ENCODE measurements at places on chromosomes 2 and 18.
A peak's percentile ranks its signal among the peaks of the same experiment; 100 is the strongest.

GRCh38 chr2:650343-651310 lies 26.6 kb downstream of the TMEM18 start:
- DNase-seq, result peak; percentile 87

- no peak for DNase-seq
Measured at GRCh38 chr2:43121580-43122314, 104.7 kb downstream of the ZFP36L2 start.

DNA sequence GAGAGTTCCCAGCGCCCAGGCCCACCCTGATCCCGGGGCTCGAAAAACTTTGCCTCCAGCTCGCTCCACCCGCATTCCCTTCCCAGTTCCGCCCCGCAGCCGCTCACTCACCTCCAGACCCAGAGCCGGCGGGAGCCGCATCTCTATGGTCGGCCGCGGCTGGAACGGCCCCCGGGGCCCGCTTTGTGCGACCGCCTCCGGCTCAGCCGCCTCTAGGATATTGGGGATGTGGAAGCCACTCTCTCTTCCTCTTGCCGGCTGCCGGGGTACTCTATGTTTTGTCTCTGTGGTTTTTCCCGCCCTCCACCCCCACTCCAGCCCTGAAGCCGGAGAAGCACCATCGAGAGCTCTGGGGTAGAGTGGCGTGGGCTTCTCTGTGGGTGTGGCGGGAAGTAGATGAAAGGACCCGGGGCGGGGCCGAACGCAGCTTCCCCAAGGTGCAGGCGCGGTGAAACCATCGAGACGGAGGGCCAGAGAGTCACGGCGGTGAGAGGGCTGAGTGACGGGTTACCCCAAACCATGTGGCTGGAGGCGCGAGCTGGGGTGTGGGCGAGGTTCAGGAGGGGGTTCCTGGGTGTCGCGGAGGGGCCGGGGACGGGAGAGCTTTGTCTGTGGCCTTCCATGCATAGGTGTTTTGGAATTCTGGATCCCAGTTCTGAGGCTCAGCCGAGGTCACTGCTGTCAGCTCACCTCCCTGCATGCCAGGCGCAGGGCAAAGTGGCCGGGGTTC lies at the start of the genes BCS1L and ZNF142:
BCS1L (plus strand) TSS at position 426 of the 730 bp plus-strand sequence. CDS start 1,305 bp downstream, outside the sequence.
ZNF142 (minus strand) TSS at position 366 of the 730 bp plus-strand sequence. CDS start 3,194 bp downstream, outside the sequence.
- peak; percentile 72 for DNase-seq

DNA sequence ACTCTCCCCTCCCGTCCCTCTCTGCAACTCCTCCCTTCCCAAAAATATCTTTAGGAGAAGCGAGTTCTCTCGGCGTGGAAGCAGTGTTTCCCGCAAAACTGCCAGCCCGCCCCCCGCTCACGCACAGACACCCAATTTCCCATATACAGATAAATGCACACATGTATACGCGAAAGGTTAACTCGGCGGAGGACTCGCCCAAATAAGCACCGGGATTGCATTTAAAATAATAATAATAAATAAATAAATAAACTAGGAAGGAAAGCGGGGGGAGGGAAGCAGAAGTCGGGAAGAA lies 70.0 kb upstream of the PSMD14 start:
- DNase-seq, result no peak

- DNase-seq, result no peak
Measured at GRCh38 chr2:233458031-233458610, 103.8 kb downstream of the DGKD start.

DNA sequence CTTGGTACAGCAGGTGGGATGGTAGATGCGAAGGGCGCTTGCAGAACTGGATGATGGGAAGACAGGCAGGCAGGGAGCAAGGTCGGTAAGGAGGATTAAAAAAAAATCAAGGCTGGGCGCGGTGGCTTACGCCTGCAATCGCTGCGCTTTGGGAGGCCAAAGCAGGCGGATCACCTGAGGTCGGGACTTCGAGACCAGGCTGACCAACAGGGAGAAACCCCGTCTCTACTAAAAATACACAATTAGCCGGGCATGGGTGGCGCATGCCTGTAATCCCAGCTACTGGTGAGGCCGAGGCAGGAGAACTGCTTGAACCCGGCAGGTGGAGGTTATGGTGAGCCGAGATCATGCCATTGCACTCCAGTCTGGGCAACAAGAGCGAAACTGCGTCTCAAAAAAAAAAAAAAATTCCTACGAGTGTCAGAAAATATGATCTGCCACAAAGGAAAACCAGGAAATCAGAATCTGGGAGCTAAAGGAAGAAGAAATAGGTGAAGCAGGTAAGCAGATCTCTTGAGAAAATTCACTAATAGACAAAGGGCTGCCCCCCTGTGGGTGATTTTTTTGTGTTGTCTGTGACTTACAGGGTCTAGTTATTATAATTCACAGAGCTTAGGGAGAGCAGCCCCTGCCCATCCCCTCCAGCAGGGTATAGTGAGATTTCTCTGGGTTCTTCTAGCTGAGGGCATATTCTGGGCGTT lies 46.2 kb downstream of the C2orf42 start:
- no peak for DNase-seq

GRCh38 chr2:167826906-167827305 lies 420.5 kb downstream of the STK39 start:
- no peak for DNase-seq

Data from AG10803 (cell line).